ENCODE measurements at places on chromosomes 11 and 22. TPM values are rescaled to one million over a fixed set of nuclear protein-coding genes. Genes with fewer than 3 reads are reported as not detected.
A peak's percentile ranks its signal among the peaks of the same experiment; 100 is the strongest.

Gene HSPB2
- total RNA-seq = 0.34 TPM

Gene CCDC73
- not detected for total RNA-seq

Gene HEPHL1
- total RNA-seq = not detected

Gene C1QTNF6
- total RNA-seq = 36.4 TPM

Gene CYTH4
- not detected for total RNA-seq

DNA sequence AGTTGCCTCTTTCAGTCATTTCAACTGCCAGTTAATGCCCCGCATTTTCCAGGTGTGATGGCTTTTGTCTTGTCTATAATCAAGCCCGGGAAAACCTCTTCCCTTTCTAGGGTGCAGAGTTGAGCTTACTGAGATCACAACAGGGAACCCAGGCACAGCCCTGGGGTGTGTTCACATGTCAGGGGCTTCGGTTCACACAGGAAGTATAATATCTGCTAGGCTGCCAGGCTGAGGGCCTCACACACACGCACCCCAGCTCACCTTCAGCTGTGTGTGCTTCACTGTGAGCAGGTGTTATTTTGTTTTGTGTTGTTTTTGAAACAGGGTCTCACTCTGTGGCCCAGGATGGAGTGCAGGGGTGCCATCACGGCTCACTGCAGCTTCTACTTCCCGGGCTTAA is 9.7 kb upstream of the SOX10 start:
- DNase-seq = no peak
- H3K27me3 ChIP-seq = no peaks in the 10 kb centered on the region
- H3K36me3 ChIP-seq = no peaks in the 10 kb centered on the region
- no peak overlapping the region for H3K27ac ChIP-seq
- peaks cover 16% of the 10 kb centered on the region for H3K4me1 ChIP-seq

DNA sequence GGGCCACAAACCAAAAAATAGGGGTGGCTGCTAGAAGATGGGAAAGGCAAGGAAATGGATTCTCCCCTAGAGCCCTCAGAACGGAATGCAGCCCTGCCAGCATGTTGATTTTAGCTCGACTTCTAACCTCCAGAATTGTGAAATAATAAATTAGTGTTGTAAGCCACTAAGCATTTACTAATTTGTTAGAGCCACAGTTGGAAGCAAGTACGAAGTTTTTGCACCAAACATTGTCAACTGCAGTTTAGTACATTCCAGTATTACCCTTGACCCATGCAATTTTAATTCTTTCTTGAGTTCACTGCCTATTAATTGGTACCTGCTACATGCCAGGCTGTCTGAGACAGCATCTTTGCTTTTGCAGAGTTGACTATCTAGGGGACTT is 32.2 kb downstream of the PARVA start:
- H3K27me3 ChIP-seq = no peaks in the 10 kb centered on the region
- H3K4me3 ChIP-seq = no peak overlapping the region
- H3K27ac ChIP-seq = peak overlapping the region; percentile 90
- no peak for DNase-seq
- H3K36me3 ChIP-seq = peaks cover 2% of the 10 kb centered on the region

- H3K27ac ChIP-seq = no peak overlapping the region
- no peak for DNase-seq
- no peaks in the 10 kb centered on the region for H3K27me3 ChIP-seq
- no peak overlapping the region for H3K4me3 ChIP-seq
- peaks cover 13% of the 10 kb centered on the region for H3K4me1 ChIP-seq
These were observed 184.4 kb upstream of the C11orf87 start for GRCh38 chr11:109237636-109238035.

GRCh38 chr11:131683131-131683530 is 312.7 kb downstream of the NTM start:
- H3K27me3 ChIP-seq = peaks cover 19% of the 10 kb centered on the region
- H3K4me1 ChIP-seq = peaks cover 1% of the 10 kb centered on the region
- peak; percentile 78 for DNase-seq
- H3K4me3 ChIP-seq = no peak overlapping the region
- no peak overlapping the region for H3K27ac ChIP-seq
- no peaks in the 10 kb centered on the region for H3K36me3 ChIP-seq

GRCh38 chr22:26615149-26615548 is 2.7 kb downstream of the CRYBB1 start:
- H3K4me1 ChIP-seq = peaks cover 11% of the 10 kb centered on the region
- H3K27ac ChIP-seq = no peak overlapping the region
- H3K4me3 ChIP-seq = no peak overlapping the region
- peaks cover 40% of the 10 kb centered on the region for H3K27me3 ChIP-seq

DNA sequence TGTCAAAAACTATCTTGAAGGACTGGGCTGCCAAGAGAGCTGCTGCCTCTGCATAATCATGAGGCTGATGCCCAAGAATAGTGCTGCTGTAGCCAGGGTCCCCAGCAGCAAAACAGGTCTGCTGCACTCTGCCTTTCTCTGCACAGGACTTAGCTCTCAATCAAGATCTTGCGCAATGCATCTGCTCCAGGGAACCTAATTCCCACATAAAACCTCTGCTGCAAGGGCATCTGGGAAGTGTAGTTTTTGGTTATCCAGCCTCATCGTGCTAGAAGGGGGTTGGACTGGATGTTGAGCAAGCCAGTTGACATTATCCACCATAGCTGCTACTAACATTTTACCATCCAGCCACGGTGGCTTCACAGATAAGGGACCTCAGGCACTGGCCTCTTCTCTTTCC is 192.7 kb downstream of the C11orf91 start:
- H3K4me3 ChIP-seq = no peak overlapping the region
- no peak overlapping the region for H3K27ac ChIP-seq
- no peak for DNase-seq
- H3K27me3 ChIP-seq = no peaks in the 10 kb centered on the region
- no peaks in the 10 kb centered on the region for H3K36me3 ChIP-seq

DNA sequence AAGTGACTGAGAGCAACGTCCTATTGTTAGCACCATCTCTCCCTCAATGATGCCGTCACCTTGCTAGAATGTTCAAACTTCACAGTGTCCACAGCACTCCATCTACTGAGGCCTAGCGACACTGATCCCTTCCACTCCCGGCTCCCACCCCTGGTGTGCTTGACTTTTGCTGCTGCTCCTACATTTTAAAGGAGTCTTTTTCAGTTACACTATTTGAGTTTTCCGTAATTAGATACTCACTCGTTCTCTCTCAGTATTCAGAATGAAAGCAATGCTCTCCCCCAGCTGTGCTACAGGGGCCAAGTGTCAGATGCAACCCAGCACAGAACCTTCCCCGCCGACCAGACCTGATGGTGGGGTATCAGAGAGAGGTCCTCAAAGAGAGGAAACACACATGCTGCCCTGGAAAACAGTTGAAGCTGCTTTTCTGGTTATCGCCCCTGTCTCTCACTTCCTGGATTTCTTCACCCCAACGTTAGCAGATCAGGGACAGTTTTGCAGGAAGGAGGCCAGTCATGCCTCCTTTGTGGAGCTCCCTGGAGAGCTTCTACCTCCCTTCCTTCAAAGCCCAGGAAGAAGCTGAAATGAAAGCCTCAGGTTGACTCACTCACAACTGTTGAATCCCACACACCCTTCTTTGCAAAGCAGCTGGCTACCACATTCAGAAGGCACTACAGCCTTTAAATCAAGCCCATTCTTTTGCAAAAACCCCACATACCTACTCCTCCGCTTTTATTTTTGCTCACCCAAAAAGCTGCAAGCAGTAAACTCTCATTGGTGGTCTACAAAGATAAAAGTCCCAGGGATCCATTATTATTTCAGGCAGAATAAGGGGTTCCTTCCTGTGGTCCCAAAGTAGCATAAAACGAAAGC is 23.5 kb downstream of the LARGE1 start:
- no peak overlapping the region for H3K27ac ChIP-seq
- H3K27me3 ChIP-seq = no peaks in the 10 kb centered on the region
- peaks cover 12% of the 10 kb centered on the region for H3K4me1 ChIP-seq

DNA sequence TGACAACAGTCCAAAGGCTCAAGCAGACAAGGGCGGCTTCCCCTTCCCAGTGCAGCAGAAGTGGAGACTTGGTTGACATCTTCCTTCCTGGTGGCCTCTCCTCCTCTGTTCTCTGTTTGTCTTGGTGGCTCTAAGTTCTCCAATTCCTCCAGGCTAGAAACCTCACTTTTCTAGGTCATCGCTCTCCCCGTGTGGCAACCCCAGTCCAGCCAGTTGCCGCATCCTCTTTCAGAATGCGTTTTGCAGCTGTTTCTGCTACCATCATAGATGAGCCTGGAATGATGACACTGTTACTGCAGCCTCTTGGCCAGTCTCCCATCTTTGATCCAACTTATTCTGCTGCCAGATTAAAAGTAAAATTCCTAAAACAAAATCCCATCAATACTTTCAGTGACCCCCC is 201.5 kb downstream of the TRIM29 start:
- no peaks in the 10 kb centered on the region for H3K27me3 ChIP-seq
- no peaks in the 10 kb centered on the region for H3K4me1 ChIP-seq
- no peak for DNase-seq

All from osteocyte (in vitro differentiated cells).